Left ventricle myocardium inferior (tissue), 1 donor: ENCODE measurements at places on chromosomes 11 and 22. TPM values are rescaled to one million over a fixed set of nuclear protein-coding genes. Genes with fewer than 3 reads are reported as not detected.

DNA sequence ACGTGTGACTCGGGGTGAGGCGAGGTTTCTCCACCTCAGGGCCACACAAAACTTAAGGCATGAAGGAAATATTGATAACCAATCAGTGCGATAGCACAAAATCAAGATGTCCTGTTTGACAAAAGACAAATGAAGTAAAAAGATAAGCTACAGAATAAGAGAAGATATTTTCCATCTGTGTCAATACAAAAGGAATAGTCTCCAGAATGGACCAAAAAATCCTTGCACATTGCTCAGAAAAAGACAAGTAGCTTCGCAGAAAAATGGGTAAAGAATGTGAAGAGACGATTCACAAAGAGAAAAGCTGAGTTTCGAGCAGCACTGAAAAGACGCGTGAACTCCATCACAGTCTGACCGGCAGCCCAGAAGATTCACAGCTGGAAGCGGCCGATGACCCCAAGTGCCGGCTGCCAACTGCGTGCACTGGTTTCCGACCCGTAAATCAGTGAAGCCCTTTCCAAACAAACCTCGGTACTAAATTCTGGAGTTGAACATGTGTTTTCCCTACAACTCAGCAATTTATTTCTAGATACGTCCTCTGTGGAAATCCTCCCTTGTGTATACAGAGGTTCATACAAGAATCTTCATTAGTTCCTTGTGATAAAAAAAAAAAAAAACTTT is 308.4 kb downstream of the BRD1 start:
- no peak for DNase-seq

DNA sequence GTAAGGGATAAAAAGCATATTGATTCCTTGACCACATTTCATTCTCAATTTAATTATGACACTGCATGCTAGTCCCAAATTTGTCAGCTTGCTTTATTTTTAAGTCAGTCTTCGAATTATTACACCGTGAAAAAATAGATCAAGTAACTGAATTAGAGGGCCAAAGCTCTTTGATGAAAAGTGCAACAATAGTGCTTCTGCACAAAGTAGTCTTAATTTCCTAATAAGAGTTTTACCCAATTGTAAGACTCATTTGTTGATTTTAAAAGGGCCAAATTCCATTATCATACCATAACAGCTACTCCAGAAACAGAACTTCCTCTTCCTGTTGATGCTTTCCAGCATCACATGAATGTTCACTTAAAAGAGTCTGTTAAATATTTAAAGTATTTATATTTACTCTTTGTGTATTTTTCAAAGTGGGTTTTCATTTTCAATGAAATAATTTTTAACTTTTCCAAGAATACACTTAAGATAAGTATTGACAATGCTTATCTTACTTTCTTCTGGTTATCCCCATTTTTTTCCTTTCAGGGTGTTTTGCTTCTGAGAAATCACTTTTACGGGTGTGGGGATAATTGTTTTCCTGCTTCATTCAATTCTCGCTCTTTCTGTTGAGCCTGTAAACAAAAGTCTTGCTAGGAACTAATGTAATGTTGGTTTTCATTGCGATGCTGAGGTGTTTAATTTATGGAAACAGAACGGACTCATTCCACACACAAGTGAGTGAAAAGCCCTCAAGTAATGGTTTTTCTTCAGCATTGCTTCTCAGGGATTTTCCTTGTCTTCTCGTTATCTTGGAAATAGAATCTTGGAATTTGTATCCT is 2.1 kb downstream of the ARHGEF12 start:
- no peak for DNase-seq

KBTBD3 gene
- total RNA-seq: 13.8 TPM

DNA sequence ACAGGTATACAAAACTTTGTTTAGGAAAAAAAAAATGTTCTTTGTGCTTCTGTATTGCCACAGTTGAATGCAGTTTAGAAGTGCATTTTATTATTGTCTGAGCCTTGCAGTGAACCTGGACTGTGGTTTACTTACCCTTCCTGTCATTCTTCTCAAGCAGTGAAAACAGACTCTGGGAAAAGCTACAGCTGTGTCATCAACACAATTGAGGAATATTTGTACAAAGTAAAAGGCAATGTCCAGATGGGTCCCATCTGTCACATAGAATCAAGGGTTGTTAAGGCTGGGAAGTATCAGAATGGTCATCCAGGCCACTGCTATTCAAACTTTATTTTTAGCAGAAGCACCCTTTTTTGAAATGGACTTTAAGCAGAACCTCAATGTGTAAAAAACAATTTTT is 73.3 kb downstream of the TRIM44 start:
- no peak for DNase-seq

DNA sequence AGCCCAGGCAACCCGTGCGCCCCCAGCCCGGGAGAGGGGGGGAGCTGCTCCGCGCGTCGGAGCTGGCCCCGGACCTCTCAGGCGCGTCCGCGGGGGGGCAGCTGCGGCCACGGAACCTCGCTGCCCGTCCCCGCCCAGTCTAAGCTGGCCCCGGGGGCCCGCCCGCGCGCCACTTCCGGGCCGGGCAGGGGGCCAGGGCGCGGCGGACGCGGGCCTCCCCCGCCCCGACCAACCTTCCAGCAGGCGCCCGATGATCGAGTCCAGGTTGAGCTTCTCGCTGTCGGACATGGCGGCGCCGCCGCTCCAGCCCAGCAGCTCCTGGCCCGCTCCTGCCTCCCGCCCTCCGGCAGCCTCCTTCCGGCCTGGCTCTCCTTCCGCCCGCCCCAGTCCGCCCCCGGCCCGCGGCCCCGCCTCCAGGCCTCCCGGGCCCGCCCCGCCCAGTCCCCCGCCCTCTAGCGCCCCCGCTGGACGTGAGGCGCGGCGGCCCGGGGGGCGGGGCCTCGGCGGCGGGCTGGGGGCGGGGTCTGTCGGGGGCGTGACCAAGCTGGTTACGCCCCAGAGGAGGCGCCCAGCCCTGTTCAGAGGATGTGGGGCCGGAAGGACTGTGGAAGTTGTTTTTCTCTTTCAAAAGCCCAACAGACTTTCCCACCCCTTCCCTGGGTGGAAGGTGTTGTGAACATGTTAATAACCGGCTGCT is at the start of gene PPP1CA:
Gene PPP1CA (minus strand): TSS at position 364 of the 697 bp plus-strand sequence. CDS start 76 bp downstream, at position 288.
- peak; percentile 92 for DNase-seq

DNA sequence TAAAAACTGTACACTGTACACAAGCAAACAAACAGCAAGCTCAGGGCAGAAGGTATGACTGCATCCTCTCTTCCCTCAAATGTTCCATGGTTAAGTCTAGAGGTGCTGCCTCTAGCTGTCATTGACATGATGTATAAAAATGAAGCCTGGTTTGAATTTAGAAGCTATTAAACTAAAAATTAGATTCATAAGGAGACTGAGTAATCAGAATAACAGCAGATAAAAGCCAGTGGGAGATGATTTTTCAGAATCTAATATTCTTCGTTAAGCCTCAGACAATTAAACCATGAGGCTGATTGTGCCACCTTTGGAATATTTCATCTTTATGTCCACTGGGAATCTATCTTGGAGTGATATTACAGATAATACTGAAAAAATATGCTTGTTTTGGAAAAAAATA is 101.4 kb upstream of the ZC3H12C start:
- no peak for DNase-seq

DNA sequence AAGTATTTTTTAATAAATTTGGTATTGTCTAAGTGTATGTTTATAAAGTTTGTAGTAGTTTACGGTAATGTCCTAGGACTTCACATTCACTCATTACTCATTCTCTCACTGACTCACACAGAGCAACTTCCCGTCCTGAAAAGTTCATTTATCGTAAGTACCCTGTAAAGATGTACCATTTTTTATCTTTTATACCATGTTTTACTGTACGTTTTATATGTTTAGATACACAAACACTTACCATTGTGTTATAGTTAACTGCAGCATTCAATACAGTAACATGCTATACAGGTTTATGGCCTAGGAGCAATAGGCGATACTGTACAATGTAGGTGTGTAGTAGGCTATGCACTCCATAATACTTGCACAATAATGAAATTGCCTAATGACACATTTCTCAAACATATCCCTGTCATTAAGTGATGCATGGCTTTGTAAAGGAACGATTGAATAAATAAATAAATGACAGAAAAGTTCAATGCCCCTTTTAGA is 12.5 kb upstream of the CARD18 start:
- DNase-seq: no peak
